ENCODE measurements at places on chromosomes 2 and 18.

DNA sequence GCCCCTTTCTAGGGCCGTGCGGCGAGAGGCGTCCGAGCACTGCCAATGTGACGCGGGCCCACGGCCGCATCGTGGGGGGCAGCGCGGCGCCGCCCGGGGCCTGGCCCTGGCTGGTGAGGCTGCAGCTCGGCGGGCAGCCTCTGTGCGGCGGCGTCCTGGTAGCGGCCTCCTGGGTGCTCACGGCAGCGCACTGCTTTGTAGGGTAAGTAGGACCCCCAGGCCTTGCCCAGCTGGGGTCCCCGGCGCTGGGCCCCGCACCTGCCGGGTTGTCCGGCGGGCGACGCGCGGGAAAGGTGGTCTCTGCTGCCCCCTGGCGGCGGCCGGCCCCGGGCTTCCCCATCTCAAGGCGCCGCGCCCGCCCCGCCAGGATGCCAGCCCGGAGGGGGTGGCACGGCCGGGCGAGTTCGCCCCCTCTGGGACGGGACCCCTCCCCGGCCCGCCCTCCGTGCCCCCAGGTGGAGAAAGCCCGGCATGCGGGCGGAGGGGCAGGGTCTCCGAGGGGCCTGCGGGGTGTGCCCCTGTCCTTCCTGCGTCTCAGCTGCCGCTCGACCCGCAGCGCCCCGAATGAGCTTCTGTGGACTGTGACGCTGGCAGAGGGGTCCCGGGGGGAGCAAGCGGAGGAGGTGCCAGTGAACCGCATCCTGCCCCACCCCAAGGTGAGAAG is 1.9 kb downstream of the PRSS56 start:
- DNase-seq: no peak

DNA sequence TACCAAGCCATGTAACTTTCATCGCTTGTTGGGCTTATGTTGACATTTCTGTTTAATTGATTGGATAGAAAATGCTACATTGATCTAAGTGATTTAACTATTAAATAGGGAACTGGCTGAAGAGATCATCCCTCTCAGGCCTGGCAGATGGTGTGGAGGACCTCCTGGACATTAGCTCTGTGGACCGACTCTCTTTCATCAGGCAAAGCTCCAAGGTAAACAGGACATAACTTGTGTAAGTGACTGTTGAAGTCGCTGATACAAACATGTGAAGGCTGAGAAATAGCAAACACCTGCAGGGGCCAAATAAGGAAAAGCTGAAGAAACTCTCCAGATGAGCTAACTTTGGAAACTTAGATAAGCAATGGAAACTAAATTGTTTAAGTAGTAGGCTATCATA is 68.8 kb downstream of the UNC80 start:
- no peak for DNase-seq

GRCh38 chr2:205169012-205169411 is 513.3 kb upstream of the NRP2 start:
- DNase-seq: no peak

GRCh38 chr18:40852406-40852805 is 1102.6 kb upstream of the PIK3C3 start:
- no peak for DNase-seq

- no peak for DNase-seq
Measured at GRCh38 chr2:177929662-177930522, 142.7 kb downstream of the PDE11A start.

DNA sequence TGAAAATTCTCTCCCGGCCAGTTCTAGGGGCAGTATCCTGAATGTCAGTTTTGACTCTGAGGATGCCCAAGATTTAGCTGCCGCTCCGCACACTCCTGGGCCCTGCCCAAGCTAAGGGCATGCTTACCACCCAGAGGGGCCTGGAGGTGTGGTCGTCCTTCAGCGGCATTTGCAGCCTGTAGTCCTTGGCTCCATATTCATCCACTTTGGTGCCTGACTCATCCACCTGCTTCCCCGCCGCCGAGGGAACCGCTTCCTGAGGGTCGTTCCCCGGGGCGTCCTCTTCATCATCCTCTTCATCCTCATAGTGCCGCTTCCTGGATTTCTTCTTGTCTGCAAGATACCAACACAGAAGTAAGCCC is 577 bp downstream of the ERCC3 start:
- no peak for DNase-seq

- DNase-seq: no peak
Measured at GRCh38 chr18:28880856-28881255, 703.9 kb upstream of the CDH2 start.

GRCh38 chr2:203739351-203739750 is 32.9 kb downstream of the CD28 start:
- no peak for DNase-seq

GRCh38 chr2:69645031-69645431 is 1.5 kb upstream of the AAK1 start:
- no peak for DNase-seq

DNA sequence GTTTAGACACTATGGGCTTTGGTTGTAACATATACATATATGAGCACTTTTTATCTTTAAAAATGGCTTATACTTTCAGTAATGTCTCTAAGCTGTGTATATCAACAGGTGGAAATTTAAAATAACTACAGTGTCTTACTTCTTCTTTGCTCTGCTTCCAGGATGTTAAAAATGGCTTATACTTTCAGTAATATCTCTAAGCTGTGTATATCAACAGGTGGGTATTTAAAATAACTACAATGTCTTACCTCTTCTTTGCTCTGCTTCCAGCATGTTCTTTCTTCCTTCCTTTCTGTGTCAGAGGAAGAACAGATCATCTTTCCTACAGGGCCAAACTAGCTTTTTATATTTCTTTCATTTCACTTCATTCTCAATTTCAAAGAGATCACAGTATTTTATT is 689.6 kb downstream of the EPHA4 start:
- no peak for DNase-seq

GRCh38 chr2:241224018-241224850 is 35.8 kb downstream of the ANO7 start:
- no peak for DNase-seq

DNA sequence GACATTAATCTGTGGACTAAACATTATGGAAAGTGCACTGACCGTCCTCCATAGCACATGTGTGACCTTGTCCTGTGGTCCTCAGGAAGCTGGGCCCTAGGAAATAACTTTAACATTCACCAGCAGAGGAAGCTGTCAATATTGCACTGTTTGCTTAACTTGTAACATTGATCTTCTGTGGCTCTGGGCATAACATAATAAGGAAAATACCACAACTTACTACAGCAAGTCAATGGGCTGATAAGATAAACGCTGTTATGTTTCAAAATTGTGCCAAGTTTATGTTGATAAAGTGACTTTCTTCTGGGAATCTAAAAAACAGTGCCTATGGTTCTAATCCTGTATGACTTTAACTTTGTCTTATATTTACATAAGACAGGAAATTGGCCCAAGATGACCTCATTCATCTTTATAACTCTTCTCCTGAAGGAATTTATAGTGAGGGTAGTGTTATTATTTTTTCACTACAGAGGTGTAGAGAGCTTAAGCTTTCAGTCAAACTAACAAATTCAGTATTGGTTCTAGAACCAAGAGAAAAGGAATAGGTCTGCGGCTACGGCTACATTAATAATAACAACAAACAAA is 113.7 kb upstream of the MAP4K3 start:
- no peak for DNase-seq

- DNase-seq: peak; percentile 78
Measured at GRCh38 chr18:74316257-74317170, 875 bp downstream of the C18orf63 start.

- DNase-seq: no peak
Measured at GRCh38 chr2:218091746-218092145, 22.7 kb downstream of the RUFY4 start.

DNA sequence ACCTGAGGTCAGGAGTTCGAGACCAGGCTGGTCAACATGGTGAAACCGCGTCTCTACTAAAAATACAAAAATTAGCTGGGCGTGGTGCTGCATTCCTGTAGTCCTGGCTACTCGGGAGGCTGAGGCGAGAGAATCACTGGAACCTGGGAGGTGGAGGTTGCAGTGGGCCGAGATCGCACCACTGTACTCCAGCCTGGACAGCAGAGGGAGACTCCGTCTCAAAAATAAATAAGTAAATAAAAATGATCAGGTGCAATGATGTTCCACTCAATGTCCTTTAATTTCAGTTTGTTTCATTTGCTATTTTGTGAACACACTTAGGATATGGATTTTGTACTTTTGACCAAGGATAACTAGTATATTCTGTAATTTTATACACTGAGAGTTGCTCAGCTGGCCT is 9.3 kb downstream of the HADHA start:
- DNase-seq: no peak

GRCh38 chr2:102014041-102014345 is 22.2 kb downstream of the IL1R2 start:
- DNase-seq: no peak

- no peak for DNase-seq
Measured at GRCh38 chr18:31396796-31397612, 20.4 kb downstream of the DSG4 start.

DNA sequence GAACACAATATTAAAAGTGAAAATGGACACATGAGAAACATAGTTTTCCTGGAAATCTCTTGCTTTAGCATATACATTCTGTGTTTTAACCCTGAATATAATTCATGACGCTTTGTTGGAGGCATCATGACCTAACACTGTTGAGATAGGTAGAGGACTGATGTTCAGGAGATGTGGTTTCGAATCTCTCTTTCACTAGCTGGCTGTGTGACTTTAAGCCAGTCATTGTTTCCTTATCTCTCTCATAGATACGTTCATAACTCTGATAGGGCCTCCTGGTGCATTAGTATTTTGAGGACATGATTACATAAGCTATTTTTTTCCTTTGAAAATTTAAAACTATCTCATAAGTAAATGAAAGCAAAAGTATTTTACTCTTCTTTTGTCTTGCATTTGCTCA is 179.0 kb upstream of the DTNA start:
- DNase-seq: no peak

- DNase-seq: no peak
Measured at GRCh38 chr18:35389095-35389618, 12.0 kb upstream of the ZNF396 start.

DNA sequence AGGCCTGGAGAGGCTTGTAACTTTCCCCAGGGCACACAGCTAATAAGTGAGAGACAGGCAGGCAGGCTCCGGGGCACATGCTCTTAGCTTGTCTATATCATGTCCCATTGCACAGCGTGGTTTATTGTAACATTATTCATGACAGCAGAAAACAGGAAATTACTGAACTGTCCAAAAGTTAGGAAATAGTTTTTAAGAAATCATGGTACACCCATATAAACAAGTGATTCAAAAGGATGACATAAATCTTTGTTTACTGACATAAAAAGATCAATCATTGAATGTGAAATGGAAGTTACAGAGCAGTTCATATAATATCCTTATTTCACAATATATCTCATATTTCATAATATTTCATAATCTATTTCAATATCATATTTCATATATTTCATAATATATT is 34.3 kb upstream of the TXNDC2 start:
- DNase-seq: no peak

- DNase-seq: no peak
Measured at GRCh38 chr2:12296915-12297314, 419.8 kb upstream of the TRIB2 start.

DNA sequence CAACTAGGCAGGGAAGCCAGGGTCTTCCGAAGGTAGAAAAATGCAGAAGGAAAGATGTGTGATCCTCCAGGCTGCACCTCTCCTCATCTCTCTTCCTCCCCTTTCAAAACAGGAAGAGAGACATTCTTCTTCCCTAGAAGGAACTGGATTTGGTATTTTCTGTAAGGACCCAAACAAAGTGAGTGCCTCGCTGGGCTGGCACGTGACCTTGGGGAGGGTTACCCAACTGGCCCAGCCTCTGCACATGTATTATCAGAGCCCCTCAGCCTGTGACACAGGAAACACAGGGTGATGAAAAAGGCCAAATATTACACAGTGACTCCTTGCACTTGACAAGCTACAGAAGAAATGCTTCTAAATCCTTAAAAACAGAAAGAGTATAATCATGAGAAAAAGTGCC is 2.3 kb downstream of the HJURP start:
- DNase-seq: no peak

DNA sequence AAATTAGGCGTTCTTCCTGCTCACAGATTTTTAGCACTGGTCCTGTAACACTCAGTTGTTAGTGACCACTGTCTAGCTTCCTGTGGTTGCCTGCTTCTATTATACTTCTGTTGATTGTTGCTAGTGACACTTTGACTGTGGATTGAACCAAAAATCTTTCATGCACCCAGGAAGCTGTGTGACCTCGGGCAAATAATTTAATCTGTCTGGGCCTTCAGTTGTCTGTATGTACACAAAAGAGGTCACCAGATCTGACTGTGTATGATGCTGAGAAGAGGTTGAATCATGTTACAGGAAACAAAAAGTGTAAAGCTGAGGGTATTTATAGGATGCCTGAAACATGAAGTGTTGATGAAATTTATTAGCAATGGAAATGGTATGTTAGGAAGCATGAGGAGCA is 12.7 kb downstream of the ICOS start:
- peak; percentile 13 for DNase-seq

GRCh38 chr2:27843992-27844391 is 46.2 kb downstream of the RBKS start:
- no peak for DNase-seq

DNA sequence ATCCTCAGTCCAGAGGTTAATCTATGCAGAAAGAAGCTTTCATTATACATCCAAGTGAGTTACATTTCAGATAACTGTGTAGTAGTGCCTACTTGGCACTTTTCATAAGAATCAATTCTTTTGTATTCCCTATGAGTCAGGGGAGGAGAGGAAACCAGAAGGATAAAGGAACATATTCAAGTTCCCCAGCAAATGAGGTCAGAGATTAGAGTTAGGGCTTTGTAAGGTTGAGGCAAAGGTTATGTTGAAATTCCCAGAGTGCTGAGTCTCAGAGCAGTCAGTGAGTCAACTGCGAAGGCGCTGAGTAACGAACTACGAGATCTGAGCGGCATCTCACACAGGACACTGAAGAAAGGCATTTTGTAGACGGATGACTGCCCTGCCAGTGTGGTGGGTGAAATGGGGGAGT is 25.1 kb upstream of the ME2 start:
- no peak for DNase-seq

- no peak for DNase-seq
Measured at GRCh38 chr2:159454185-159454584, 162.2 kb downstream of the BAZ2B start.

- no peak for DNase-seq
Measured at GRCh38 chr2:111054791-111055691, 65.7 kb upstream of the BCL2L11 start.

DNA sequence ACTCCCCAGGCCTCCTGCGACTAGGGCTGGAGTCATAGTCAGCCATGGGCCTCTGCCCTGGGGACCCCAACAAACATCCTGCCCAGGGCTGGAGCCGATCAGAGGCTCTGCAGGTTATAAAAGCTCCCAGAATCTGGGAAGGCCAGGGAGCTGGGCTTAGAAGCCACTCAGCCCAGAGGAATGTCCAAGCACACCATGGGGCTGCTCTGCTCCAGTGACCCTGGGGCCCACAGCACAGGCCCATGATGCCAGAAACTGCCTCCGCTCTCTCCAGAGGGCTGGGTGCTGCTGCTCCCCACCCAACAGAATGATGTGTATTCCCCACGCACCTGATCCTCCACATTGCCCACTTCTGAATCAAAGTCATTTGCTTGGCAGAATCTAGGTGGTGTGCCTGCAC is 88.5 kb downstream of the ARMC9 start:
- DNase-seq: no peak

- peak; percentile 74 for DNase-seq
Measured at GRCh38 chr2:65630643-65631042, 198.2 kb upstream of the SPRED2 start.

- no peak for DNase-seq
Measured at GRCh38 chr18:50947899-50948298, 19.9 kb upstream of the ELAC1 start.

GRCh38 chr2:116935097-116935814 is 879.2 kb upstream of the DDX18 start:
- DNase-seq: no peak

GRCh38 chr2:24702800-24703199 is 90.4 kb downstream of the PTRHD1 start:
- DNase-seq: peak; percentile 75

All from fibroblast of skin of left quadriceps (primary cell).